Urinary bladder (tissue), 4 donors: ENCODE measurements at places on chromosomes 2 and 18. TPM values are rescaled to one million over a fixed set of nuclear protein-coding genes. Genes with fewer than 3 reads are reported as not detected.

The EFR3B gene
- 0.51 TPM for polyA plus RNA-seq

The IL1R2 gene
- polyA plus RNA-seq = 31.2 TPM

The GAREM2 gene
- polyA plus RNA-seq = 4.0 TPM

The GREB1 gene
- polyA plus RNA-seq = 0.86 TPM

The PDE1A gene
- 17.1 TPM for polyA plus RNA-seq

The RAD51AP2 gene
- not detected for polyA plus RNA-seq

- no peak for DNase-seq
Observed at GRCh38 chr2:229996320-229996719, 72.4 kb downstream of the SLC16A14 start.

DNA sequence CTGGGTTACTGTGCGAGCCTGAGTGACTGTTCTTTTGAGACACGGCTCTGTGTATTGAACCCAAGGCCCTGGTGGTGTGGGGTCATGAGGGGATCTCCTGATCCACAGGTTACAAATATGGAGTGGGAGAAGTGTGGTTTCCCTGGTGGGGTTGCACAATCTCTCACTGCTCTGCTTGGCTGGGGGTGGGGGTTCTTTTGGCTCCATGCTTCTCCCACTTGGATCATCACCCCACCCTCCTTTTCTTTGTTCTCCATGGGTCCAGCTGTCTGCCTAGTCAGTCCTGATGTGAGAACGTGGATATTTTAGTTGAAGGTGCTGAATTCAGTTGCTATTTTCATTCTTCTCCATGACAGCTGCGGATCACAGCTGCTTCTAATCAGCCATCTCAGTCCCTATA, 37.8 kb downstream of the AGPS start:
- no peak for DNase-seq

DNA sequence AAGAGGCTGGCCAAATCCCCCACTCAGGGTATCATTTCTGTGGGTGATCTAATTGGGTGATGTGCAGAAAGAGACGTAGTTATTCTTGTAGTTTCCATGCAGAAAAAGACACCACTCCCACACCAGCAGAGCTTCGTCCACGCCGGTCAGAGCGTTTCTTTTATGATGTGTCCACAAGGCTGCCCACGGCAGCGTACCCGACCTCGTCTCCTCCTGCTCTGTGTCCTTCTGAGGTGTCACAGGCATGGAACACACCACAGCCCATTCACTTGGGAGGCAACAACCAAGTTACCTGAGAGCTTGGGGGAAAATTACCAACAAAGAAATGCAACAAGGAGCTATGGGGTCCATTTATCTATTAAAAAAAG, 131.3 kb downstream of the PXDN start:
- DNase-seq = no peak

GRCh38 chr2:165572151-165572550, 102.7 kb downstream of the CSRNP3 start:
- DNase-seq = peak; percentile 6

GRCh38 chr18:41060967-41061366, 894.1 kb upstream of the PIK3C3 start:
- DNase-seq = no peak

DNA sequence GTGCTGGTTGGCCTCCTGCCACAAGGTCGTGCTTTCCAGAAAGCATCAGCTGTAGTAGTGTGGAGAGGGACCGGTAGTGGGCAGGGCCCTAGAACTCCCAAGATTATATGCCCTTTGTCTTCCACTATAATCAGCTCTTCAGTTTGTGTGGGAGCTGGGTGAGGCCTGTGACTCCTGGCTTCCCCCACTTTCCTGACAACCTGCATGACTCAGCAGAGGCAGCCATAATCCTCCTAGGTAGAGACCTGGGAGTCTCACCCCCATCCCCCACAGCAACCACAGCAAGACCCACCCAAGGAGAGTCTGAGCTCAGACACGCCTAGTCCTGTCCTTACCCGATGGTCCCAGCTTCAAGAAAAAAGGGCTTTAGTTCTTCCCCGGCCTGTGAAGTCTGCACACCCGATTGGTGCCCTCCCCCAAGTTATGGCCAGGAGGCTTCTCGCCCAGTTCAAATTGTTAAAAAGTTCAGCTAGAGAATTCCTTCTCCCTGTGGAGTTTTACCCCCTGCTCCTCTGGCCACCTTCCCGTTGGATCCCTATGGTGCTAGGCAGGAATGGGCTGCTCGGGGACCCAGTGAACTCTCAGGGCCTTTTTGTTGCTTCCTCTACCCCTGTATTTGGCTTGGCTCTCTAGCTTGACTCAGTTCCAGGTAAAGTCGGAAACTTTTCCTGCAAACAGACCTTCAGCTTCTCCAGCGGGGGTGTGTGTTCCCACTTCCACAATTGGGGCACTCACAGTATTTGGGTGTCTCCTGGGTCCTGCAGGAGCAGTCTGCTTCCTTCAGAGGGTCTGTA, 57.8 kb upstream of the FAM237A start:
- DNase-seq = no peak

DNA sequence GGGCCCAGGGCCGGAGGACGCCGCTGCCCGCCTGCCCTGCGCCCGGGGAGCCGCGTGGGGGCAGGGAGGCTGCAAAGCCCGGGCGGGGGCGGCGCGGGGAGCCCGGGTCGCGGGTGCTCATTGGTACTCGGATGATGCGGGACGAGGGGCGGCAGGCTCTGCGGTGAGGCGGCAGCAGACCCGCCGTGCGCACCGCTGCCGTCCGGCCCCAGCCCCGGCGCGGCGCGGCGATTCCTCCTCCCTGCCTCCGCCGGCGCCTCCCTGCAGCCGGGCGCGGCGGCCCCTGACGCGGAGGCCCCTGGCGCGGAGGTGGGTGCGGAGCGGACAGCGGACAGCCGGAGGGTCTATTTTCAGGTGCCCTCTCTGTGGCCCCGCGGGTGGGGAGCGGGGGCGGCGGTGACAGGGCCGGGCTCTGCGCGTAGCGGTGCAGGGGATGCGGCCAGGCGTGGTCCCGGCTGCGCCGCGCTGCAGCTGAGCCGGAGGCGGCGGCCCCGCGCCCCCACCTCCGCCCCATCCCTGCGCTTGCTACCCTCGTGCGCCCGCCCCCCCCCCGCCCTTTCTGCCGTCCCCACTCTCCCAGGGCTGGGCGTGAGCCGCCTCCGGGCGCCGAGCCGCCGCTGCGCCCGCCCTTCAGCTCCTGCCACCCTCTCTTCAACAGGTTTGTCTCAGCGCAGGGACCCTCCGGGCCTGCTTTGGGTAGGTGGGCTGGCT, 640 bp downstream of the SPTBN1 start:
- no peak for DNase-seq

DNA sequence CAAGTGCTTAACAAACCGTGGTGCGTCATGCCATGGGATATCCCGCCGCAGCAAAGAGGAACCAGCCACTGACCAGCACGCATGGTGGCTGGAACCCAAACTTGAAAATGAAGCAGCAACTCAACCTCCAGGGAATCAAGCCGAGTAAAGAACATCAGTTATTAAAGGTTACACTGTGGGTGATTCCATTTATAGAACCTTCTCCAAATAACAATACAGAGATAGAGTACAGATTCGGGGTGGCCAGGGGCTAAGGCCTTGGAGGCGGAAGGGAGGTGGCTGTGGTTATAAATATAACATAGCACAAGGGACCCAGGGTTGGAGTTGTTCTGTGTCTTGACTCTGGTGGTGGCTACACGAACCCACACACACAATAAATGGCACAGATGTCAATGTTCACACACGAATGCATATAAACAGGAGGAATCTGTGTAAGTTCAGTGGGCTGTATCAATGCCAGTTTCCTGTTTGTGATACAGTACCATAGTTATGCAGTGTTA, 123.1 kb downstream of the EIPR1 start:
- DNase-seq = no peak

- DNase-seq = no peak
Observed at GRCh38 chr18:74790451-74790850, 192.8 kb downstream of the ZNF407 start.
